ENCODE measurements at places on chromosomes 3 and 15.
A peak's percentile ranks its signal among the peaks of the same experiment; 100 is the strongest.

DNA sequence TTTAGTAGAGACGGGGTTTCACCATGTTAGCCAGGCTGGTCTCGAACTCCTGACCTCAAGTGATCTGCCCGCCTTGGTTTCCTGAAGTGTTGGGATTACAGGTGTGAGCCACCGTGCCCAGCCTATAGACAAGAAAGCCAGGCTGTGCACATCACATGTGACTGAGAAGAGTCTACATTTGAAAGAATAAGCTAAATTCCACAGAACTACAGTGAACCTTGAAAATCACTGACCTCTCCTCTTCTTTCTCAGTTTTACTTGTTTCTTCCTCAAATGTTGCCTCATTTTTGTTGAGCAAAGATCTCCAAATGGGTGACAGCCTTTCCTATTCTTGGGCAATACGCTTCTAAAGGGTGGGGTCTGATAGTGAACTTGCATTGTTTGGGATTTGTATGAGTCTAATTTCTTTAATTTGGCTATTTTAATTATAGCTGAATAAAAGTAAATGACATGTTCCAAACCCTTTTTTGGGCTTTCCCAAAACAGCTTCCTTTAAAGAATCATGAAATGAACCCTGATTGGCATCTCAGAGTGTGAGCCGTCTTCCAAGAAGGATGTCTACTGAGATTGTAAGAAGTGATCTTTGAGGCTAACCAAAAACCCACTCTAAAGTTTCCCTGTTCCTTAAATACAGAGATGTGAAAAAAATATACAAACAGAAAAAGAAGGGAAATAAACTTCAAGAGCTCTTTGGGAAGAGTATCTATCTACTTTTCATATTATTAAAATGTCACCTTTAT, 21.6 kb upstream of the SPTBN5 start:
- DNase-seq, result no peak

DNA sequence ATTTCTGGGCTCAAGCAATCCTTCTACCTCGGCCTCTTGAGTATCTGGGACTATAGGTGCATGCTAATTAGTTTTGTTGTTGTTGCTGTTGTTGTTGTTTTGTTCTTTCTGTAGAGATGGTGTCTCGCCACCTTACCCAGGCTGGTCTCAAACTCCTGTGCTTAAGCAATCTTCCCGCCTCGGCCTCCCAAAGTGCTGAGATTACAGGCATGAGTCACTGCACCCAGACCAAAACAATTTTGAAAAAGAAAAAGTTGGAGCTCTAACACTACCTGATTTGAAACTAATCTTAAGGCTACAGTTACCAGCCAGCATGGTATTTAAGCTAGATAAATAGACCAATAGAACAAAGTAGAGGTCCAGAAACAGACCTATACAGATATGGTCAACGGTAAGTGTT, 29.8 kb downstream of the KPNA1 start:
- no peak for DNase-seq

- no peak for DNase-seq
Measured at GRCh38 chr15:69793781-69794451, 303.8 kb downstream of the TLE3 start.

- no peak for DNase-seq
Measured at GRCh38 chr15:64443747-64444621, 16.4 kb upstream of the ZNF609 start.

GRCh38 chr3:185733980-185734724, 90.7 kb downstream of the IGF2BP2 start:
- DNase-seq, result peak; percentile 50

GRCh38 chr3:14124223-14124614, 451 bp downstream of the CHCHD4 start:
- DNase-seq, result peak; percentile 80

- no peak for DNase-seq
Measured at GRCh38 chr3:151835751-151836525, 22.0 kb downstream of the AADAC start.

DNA sequence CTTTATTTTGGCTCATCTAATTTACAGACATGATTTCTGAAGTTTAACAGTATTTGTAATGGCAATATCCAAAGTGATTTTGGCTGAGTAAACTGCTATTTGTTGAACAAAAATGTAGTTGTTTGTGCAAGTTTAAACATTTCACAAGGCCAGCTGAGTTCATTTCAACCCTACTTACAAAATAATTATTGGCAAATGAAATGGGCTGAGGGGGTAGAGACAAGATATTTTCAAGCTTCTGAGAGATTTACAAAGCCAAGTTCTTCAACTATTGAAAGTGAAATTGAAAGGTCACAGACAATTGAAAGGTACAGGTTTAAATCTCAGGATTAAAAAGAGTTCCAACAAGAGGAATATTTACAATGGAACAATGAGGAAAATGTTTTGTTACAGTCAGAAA, 77.1 kb downstream of the DUT start:
- no peak for DNase-seq

DNA sequence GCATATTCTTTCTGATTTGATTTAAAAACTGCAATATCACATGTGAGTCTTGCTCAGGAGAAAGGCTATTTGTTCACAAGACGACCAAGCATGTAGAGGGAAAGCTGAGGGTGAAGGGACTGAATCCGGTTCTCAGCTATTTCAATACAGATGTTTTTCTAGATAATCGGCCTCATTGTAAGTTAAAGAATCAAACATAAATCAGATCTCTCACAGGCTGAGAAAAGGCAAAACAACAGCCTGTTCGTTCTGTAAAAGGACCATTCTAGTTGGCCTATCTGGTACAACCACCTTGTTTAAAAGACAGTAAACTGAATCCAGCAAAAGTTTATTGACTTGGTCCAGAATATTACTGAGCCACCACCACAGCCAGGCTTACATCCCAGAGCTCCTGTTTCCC, 1045.7 kb upstream of the CFAP20DC start:
- no peak for DNase-seq

DNA sequence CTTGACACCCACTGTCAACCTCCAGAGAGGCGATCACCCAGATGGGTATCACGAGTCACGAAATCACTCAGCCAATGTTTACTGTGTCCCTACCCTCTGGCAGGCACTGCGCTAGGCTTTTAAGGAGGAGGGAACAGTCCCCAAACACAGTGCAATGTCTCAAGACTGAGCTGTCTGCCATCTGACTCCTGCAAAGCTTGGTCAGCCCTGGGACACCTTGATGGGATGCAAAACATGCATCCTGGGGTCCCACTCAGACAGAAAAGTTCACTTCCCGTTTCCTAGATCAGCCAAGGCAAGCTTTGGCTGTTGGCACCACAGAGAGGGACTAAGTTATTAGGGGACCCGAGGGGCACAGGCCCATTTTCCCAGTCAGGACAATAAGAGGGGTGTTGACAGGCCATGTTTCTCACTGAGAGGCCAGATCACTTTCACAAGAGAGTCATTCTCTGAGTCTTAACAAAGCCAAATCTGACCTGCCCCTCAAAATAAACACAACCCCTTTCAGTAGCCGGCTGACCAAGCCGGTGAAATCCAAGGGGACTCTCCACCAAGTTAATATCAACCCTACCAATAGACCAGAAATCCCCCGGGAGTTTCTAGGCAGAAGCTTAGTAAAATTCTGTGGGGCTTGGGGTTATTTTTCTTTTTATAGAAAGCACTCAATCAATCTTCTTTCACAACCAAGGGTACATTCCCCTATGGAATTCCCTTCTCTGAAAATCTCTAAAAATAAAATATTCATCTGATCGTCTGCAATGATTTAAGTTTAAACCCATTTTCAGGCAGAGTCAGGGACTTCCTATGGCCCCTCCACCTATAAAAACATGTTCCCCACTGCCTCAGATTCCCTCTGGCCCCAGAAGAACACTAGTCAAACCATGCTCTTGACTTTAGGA, 3.5 kb downstream of the RFTN1 start:
- no peak for DNase-seq

- no peak for DNase-seq
Measured at GRCh38 chr15:60528530-60528929, 49.6 kb upstream of the ICE2 start.

DNA sequence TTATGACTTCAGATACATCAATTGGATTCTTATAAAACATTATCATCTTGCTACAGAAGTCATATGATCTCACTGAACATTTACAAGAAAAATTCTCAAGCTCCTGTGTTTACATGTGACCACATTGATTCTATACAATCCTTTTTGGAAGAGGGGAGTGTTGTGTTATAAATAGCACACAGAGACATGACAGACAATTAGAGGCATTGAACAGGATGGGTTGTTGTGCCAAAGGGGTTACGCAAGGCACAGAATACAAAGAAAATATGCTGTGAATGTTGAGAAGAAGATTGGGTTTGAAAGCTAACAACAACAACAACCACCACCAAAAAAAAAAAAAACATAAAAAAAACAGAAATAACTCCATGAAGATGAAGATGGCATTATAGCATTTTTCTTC, 32.5 kb upstream of the TBL1XR1 start:
- DNase-seq, result no peak

- peak; percentile 52 for DNase-seq
Measured at GRCh38 chr3:141105828-141106628, 54.9 kb downstream of the SPSB4 start.

GRCh38 chr3:65939801-65940246, 98.9 kb downstream of the MAGI1 start:
- DNase-seq, result no peak

DNA sequence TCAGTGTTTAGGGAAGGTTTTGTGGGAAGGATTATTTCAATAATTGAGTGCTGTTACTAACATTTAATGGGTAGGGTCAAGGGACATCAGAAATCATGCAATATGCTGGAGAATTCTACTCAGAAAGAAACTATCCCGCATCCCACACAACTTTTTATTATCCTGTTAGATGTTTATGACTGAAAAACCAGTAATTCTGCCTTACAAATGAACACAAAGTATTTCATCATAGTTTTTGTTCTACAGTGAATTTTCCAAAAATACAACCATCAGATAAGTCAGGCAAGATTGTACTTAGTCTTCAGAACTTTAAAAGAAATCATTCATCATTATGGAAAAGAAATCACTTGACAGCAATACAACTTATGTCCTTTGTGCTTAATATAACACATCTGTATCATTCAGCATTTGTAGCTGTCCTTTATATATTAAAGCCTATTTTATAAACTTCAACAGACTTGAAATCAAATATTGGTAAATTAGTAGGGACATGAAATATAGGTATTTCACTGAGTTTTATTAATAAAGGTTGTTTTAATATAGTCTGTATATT, 61.9 kb downstream of the TRPM7 start:
- DNase-seq, result no peak

GRCh38 chr3:179149406-179149867, 1.3 kb downstream of the PIK3CA start:
- no peak for DNase-seq

DNA sequence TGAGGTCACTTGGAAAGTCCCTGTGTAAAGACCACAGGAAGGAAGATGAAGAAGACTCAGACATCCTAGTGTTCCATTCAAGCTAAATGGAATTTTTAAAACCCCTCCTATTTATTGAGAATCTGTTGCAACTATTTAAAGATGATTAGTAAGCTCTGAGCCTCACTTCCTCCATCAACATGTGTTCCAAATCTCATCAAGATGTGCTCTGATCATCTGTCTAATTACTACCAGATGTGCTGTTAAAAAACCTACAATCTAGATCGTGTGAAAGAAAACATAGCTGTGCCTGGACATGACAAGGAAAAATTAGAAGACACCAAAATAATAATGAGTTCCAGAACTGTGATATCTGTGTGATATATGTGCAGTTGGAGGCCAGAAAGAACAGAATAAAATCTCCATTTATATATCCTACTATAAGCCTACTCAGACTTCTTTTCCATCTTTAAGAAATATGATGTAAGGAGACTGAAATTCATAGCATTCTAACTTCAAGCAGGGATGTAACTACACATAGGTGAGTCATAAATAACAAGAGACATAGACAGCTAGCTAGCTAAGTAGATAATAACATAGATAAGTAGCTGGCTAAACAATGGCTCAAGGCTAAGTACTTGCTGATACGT, 7.8 kb downstream of the XPC start:
- DNase-seq, result no peak

GRCh38 chr3:134927599-134927998, 132.5 kb downstream of the EPHB1 start:
- no peak for DNase-seq

DNA sequence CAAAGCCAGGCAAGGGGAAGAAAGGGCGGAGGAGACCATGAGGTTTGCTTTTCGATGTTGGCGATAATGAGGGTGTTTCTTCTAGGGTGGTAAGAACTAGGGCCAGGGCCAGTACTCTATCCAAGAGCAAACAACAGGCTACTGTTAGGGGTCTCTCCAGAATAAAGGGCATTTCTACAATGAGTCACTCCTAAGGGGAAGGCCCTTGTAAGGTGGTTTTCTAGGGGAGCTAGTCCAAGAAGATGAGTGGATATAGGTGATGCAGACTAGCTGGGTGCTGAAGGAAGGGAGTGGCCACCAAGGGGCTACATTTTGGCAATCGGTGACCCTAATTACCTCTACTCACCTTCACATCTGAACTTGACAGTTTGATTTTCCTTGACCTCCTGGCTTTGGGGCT, 148.5 kb upstream of the HACD2 start:
- no peak for DNase-seq

- peak; percentile 14 for DNase-seq
Measured at GRCh38 chr3:52742418-52743041, 28.2 kb downstream of the NEK4 start.

DNA sequence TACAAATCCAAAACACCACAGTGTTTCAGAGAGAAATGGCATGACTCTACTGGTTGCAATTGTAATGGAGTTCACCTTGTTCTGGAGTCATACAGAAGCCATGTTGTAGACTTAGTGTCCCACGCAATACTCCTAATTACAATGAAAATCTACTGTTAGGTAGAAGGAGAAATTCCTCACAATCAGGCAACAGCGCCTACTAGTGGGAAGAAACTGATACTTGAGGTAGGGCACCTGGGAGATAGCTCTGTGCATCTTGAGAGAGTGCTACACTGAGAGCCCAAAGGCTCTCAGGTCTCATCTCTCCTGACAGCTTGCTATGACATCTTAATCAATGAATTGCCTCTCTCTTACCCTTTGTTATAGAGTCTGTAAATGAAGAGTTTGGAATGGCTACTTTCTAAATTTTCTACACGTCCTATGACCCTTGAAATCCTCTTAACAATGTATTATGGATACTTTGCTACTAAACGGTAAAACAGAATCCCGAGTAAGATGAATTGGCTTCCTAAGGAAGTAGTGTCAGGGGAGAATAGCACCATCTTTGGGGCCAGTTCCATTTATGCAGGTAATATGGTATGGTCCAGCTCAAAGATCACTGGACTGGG, 422.7 kb upstream of the TPRG1 start:
- DNase-seq, result no peak
